ENCODE measurements at places on chromosomes 5 and 9. TPM values are rescaled to one million over a fixed set of nuclear protein-coding genes. Genes with fewer than 3 reads are reported as not detected.

OR13J1 gene
- not detected for total RNA-seq

CDH12 gene
- not detected for total RNA-seq

WDR70 gene
- 35.3 TPM for total RNA-seq

GDNF gene
- not detected for total RNA-seq

BHMT gene
- not detected for total RNA-seq

- no peaks in the 10 kb centered on the region for H3K27me3 ChIP-seq
- H3K4me3 ChIP-seq = no peak overlapping the region
- H3K27ac ChIP-seq = no peak overlapping the region
- no peaks in the 10 kb centered on the region for H3K36me3 ChIP-seq
- H3K4me1 ChIP-seq = no peaks in the 10 kb centered on the region
Measured at GRCh38 chr9:81460693-81461092, 228.7 kb downstream of the TLE1 start.

GRCh38 chr9:120815075-120815474, 21.9 kb upstream of the FBXW2 start:
- no peaks in the 10 kb centered on the region for H3K27me3 ChIP-seq
- peaks cover 30% of the 10 kb centered on the region for H3K36me3 ChIP-seq
- no peaks in the 10 kb centered on the region for H3K4me1 ChIP-seq

DNA sequence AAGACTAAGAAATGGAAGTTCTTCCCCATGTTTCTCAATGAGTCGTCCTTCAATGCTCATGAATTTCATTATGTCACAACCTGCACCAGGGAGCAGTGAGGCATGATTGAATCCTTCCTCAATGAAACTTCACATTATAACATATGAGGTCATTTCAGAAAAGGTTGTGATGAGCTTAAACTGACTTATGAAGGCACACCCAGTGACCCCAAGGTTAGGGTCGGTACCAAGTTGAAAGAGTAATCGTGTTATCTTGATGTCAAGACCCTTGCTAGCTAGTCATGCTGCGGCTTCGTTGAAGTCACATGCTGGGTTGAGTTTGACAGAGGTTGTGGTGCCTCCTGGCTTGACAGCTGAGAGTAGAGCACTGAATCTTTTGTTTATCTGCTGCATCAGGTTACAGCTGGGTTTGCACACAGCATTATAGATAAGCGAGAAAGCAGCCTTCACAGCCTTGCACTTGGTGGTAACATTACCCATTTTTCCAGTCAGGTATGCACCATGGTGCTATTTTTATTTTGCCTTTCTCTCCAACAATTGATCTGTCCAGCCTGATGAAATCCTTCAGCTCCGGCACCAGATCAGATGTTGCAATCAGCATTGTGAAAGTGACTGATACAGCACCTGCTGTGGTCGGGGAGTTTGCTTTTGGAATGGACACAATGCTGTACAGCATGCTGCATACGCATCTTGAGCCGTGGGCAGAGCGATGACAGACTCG, 133.2 kb downstream of the ERCC6L2 start:
- peaks cover 14% of the 10 kb centered on the region for H3K4me1 ChIP-seq
- no peak overlapping the region for H3K4me3 ChIP-seq
- no peak for DNase-seq

GRCh38 chr5:96157841-96158291, 196.2 kb upstream of the ELL2 start:
- no peak overlapping the region for H3K27ac ChIP-seq
- H3K27me3 ChIP-seq = no peaks in the 10 kb centered on the region
- no peak overlapping the region for H3K4me3 ChIP-seq

- no peak overlapping the region for H3K27ac ChIP-seq
- H3K4me3 ChIP-seq = no peak overlapping the region
- H3K36me3 ChIP-seq = no peaks in the 10 kb centered on the region
- no peaks in the 10 kb centered on the region for H3K27me3 ChIP-seq
- DNase-seq = no peak
Measured at GRCh38 chr5:37810311-37810710, 29.5 kb downstream of the GDNF start.

- H3K4me3 ChIP-seq = no peak overlapping the region
- DNase-seq = no peak
- H3K27me3 ChIP-seq = no peaks in the 10 kb centered on the region
- H3K36me3 ChIP-seq = no peaks in the 10 kb centered on the region
Measured at GRCh38 chr5:142287096-142287972, 37.5 kb downstream of the SPRY4 start.

DNA sequence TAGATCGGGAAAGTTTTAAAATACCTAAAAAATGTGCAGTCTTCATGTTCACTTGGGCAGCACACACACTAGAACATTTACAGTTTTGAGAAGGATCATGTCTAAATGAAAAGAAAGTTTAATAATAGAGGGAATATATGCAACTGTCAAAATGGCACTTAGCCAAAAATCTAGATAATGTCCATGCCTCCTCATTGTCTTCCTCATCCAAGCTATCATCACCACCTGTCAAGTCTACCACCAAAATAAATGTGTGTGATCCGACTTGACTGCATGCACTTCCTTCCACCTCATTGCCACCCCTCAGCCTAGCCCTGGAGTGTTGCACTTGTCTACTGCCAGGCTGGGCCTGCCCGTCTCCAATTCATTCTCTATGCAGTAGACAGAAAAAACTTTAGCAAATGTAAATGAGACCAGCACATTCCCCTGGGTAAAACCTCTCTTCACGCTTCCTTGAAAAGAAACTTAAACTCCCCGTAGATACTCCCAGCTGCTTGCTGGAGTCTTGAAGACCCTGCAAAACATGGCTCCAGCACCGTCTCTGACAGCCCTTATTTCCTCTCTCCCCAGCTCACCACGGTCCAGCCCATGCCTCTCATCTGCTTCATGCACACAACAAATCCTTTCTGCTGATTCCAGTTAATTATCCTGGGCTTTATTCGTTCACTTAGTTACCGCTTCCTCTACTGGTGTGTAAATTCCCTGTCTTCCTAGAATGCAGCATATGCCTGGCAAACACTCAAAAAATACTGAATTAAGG, 66.9 kb downstream of the FANCC start:
- no peak overlapping the region for H3K4me3 ChIP-seq
- no peak overlapping the region for H3K27ac ChIP-seq

DNA sequence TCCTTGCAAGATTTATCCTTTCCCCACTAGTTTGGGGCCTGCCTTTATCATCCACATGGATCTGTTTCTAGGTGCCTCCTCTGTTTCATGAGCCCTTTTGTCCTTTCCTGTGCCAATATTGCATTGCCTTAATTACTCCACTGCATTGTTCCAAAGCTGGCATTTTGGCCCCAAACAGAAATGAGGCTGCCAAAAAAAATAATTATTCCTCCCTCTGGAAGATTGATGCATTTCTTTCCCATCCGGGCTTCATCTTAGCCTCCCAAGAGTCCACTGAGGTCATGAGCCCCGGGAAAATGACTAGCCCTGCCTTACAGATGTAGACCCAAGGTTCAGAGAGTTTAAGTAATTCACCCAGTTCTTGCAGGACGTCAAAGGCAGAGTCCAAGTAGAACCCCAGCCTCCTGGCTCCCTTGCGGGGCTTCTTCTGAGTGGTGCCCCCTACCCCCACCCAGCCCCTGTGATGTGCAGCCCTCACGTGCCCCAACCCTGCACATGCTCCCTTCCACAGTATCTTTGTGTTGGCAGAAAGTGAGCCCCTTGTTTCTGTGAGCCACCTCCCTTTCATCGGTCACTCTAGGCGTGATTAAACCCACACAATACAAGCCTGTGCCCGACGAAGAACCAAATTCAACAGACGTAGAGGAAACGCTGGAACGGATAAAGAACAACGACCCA, 62.1 kb downstream of the TMOD1 start:
- H3K36me3 ChIP-seq = no peaks in the 10 kb centered on the region
- DNase-seq = no peak
- no peak overlapping the region for H3K4me3 ChIP-seq

- no peak for DNase-seq
- no peak overlapping the region for H3K4me3 ChIP-seq
- H3K36me3 ChIP-seq = no peaks in the 10 kb centered on the region
- H3K27ac ChIP-seq = no peak overlapping the region
- H3K4me1 ChIP-seq = no peaks in the 10 kb centered on the region
Measured at GRCh38 chr9:99040911-99041582, 63.9 kb upstream of the TGFBR1 start.
